ENCODE measurements at places on chromosomes 1 and 21.

- no peak for DNase-seq
Measured at GRCh38 chr1:156467906-156468305, 32.7 kb downstream of the MEF2D start.

GRCh38 chr1:202305168-202305567, 36.6 kb downstream of the UBE2T start:
- DNase-seq, result no peak

GRCh38 chr1:202143768-202144401, 652 bp downstream of the ARL8A start:
- DNase-seq, result no peak

- no peak for DNase-seq
Measured at GRCh38 chr21:39029900-39030884, 153.1 kb downstream of the PSMG1 start.

DNA sequence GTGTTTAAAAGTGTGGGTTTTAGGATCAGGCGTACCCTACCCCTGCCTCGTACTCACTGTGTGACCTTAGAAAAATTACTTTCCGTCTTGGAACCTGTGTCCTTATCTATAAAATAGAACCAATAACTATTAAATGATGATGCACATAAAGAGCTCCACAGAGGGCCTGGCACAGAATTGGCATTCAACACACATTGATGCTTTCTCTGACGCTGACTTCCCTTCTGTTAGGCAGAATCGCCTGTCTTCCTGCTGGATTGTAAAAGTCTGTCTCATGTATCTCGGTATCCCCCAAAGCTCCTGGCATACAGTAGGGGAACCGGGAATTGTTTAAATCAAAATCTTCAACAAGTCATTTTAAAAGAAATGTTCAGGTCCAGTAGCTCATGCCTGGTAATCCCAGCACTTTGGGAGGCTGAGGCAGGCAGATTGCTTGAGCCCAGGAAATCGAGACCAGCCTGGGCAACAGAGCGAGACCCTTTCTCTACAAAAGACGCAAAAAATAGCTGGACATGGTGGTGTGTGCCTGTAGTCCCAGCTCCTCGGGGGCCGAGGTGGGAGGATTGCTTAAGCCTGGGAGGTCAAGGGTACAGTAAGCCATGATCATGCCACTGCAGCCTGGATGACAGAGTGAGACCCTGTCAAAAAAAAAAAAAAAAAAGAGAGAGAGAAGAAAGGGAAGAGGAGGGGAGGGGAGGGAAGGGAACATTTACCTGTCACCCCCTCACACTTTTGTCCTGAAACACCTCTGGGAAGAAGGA, 41.3 kb upstream of the FHAD1 start:
- no peak for DNase-seq

- DNase-seq, result no peak
Measured at GRCh38 chr1:197838836-197839235, 63.6 kb upstream of the DENND1B start.

Measured in stimulated activated CD4-positive, alpha-beta T cell treated with anti-CD3 and anti-CD28 coated beads, TNF-alpha, amount 100 ng/mL, for 1 hour (primary cell).